Ovary (tissue), 10 donors: ENCODE measurements at places on chromosomes 6 and 20. TPM values are rescaled to one million over a fixed set of nuclear protein-coding genes. Genes with fewer than 3 reads are reported as not detected.

Gene SLC17A3
- 0.42 TPM for total RNA-seq

Gene TRIM31
- total RNA-seq: not detected

Gene GNL1
- 117 TPM for total RNA-seq

Gene SLC22A16
- total RNA-seq: 0.24 TPM

Gene ZBP1
- not detected for total RNA-seq

Gene C20orf141
- not detected for total RNA-seq

Gene PRND
- total RNA-seq: not detected

Gene KCNB1
- total RNA-seq: 5.4 TPM

GRCh38 chr20:19072988-19073387, 139.5 kb upstream of the SLC24A3 start:
- H3K4me3 ChIP-seq: no peak overlapping the region
- no peak overlapping the region for H3K27ac ChIP-seq
- H3K27me3 ChIP-seq: no peaks in the 10 kb centered on the region
- H3K4me1 ChIP-seq: no peaks in the 10 kb centered on the region
- DNase-seq: no peak
- H3K36me3 ChIP-seq: no peaks in the 10 kb centered on the region

DNA sequence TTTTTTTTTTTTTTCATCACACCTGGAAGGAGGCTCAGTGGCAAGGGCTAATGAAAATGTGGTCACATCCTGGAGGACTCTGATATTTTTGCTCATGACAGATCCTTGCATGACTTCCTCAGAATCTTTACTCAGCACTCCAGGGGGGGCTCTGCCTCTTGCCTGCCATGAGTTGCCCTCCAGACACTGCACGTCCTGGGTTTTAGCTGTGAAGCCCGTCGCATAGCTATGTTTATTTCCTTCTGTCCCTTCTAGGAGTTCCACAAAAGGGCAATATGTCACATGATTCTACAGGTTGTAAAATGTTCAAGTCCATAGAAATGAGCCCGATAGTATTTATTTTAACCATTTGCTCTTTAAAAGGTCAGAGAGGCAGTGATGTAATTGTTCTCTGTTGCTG, 18.2 kb downstream of the MAS1 start:
- H3K36me3 ChIP-seq: no peaks in the 10 kb centered on the region
- no peak for DNase-seq
- no peaks in the 10 kb centered on the region for H3K4me1 ChIP-seq
- H3K4me3 ChIP-seq: no peak overlapping the region
- no peaks in the 10 kb centered on the region for H3K27me3 ChIP-seq

- peaks cover 2% of the 10 kb centered on the region for H3K4me1 ChIP-seq
- no peak overlapping the region for H3K4me3 ChIP-seq
- no peaks in the 10 kb centered on the region for H3K36me3 ChIP-seq
- H3K27ac ChIP-seq: no peak overlapping the region
Measured at GRCh38 chr6:43402820-43403219, 24.5 kb upstream of the ABCC10 start.

- H3K36me3 ChIP-seq: no peaks in the 10 kb centered on the region
- no peak for DNase-seq
- no peak overlapping the region for H3K27ac ChIP-seq
- H3K27me3 ChIP-seq: no peaks in the 10 kb centered on the region
- H3K4me3 ChIP-seq: no peak overlapping the region
- no peaks in the 10 kb centered on the region for H3K4me1 ChIP-seq
Measured at GRCh38 chr6:9801249-9801754, 613.6 kb downstream of the TFAP2A start.

- DNase-seq: no peak
- no peaks in the 10 kb centered on the region for H3K36me3 ChIP-seq
- no peak overlapping the region for H3K4me3 ChIP-seq
- H3K27me3 ChIP-seq: no peaks in the 10 kb centered on the region
- no peak overlapping the region for H3K27ac ChIP-seq
Measured at GRCh38 chr20:33697129-33697528, 10.9 kb upstream of the E2F1 start.

- no peaks in the 10 kb centered on the region for H3K4me1 ChIP-seq
- H3K4me3 ChIP-seq: no peak overlapping the region
- H3K36me3 ChIP-seq: no peaks in the 10 kb centered on the region
- no peak for DNase-seq
- H3K27me3 ChIP-seq: no peaks in the 10 kb centered on the region
Measured at GRCh38 chr6:55643861-55644260, 64.9 kb upstream of the HMGCLL1 start.

GRCh38 chr20:8721098-8721497, 347.8 kb upstream of the PLCB4 start:
- H3K27ac ChIP-seq: no peak overlapping the region

- H3K4me3 ChIP-seq: no peak overlapping the region
- no peak for DNase-seq
- H3K4me1 ChIP-seq: no peaks in the 10 kb centered on the region
- H3K27me3 ChIP-seq: no peaks in the 10 kb centered on the region
Measured at GRCh38 chr6:90107771-90108282, 188.8 kb downstream of the BACH2 start.

GRCh38 chr6:22558288-22558882, 11.0 kb upstream of the HDGFL1 start:
- no peaks in the 10 kb centered on the region for H3K36me3 ChIP-seq
- no peak overlapping the region for H3K4me3 ChIP-seq
- no peak overlapping the region for H3K27ac ChIP-seq
- DNase-seq: no peak
- no peaks in the 10 kb centered on the region for H3K27me3 ChIP-seq
- no peaks in the 10 kb centered on the region for H3K4me1 ChIP-seq

DNA sequence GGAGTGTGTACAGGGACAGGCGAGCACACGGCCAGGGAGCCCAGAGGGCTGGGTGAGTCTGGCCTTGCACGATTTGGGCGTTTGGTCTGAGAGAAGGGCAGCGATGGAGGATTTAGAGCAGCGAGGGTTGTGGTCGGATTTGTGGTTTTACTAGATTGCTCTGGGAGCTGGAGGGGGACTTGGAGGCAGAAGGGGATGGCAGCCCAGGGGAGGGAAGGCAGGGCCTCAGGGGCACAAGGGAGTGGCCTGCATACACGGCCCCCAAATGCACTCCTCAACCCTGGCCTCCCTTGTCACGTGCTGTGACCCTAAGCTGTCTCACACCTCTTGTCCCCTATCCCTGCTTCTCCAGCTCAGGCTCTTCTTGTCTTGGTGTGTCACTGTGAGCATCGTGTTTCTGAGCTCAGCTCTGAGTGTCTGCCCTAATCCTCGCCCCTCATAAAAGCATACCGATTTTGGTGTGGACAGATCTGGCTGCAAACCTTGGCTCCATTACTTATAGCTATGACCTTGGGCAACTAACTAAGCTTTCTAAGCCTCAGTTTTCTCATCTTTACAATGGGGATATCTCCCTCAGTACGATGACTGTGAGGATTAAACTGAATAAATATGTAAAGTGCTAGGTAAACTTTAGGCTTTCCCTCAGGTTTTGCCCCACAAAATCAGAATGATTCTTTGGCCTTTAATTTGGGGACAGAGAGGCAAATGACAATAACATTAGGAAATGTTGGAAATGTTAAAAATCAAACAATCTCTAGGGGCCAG, 120.1 kb upstream of the ARMC2 start:
- no peaks in the 10 kb centered on the region for H3K36me3 ChIP-seq
- H3K4me1 ChIP-seq: no peaks in the 10 kb centered on the region
- no peak overlapping the region for H3K27ac ChIP-seq
- no peaks in the 10 kb centered on the region for H3K27me3 ChIP-seq

- no peak overlapping the region for H3K27ac ChIP-seq
- no peaks in the 10 kb centered on the region for H3K27me3 ChIP-seq
- no peak overlapping the region for H3K4me3 ChIP-seq
- DNase-seq: no peak
Measured at GRCh38 chr6:138614151-138614550, 114.9 kb upstream of the NHSL1 start.

DNA sequence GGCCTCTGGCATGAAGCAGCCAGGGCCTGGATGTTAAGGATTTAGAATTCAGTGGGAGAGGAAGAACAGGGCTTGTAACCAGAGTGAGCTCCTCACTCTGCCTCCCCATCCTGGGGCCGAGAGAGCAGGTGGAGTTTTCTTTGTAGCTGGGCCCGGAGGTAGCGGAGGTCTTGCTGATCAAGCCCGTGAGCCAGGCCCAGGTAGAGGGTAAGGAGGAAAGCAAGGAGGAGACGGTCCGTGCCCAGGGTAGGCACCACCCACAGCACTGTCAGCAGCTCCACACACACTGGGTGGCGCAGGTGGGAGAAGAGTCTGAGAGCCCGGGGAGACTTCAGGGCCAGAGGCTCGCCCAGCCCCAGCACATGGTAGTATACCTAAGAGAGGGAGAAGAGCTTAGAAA, 2.1 kb upstream of the PPP1R18 start:
- no peaks in the 10 kb centered on the region for H3K27me3 ChIP-seq
- H3K4me3 ChIP-seq: no peak overlapping the region
- peak overlapping the region; percentile 95 for H3K27ac ChIP-seq
- no peaks in the 10 kb centered on the region for H3K36me3 ChIP-seq

GRCh38 chr6:5085648-5086293, 630 bp downstream of the PPP1R3G start:
- no peak overlapping the region for H3K27ac ChIP-seq
- peak overlapping the region; percentile 52 for H3K4me3 ChIP-seq
- DNase-seq: no peak
- H3K4me1 ChIP-seq: peaks cover 3% of the 10 kb centered on the region
- no peaks in the 10 kb centered on the region for H3K36me3 ChIP-seq

- DNase-seq: no peak
- no peaks in the 10 kb centered on the region for H3K36me3 ChIP-seq
- peaks cover 2% of the 10 kb centered on the region for H3K4me1 ChIP-seq
- H3K4me3 ChIP-seq: no peak overlapping the region
Measured at GRCh38 chr20:4247898-4248858, 232.8 kb upstream of the RNF24 start.

DNA sequence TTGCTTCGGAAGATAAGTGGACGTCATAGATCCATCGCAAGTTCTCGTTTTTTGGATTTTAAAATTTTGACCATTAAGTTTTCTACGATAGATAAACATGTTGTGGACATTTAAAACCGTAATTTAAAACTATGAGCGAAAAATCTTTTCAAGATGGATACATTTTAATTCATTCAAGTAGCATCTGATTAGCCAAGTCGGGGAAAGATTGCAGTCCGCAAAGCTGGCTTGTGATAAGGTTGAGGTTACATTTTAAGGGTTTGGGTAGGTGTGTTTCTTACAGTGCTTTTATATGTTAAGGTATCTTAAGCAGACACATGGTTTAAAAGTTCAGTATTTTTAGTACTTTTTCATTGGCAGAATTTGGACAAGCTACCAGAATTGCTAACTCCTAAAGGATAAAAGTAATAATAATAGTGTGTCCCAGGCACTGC, 1.2 kb downstream of the WTAP start:
- H3K4me1 ChIP-seq: peaks cover 10% of the 10 kb centered on the region
- H3K27ac ChIP-seq: no peak overlapping the region
- H3K27me3 ChIP-seq: no peaks in the 10 kb centered on the region

- H3K36me3 ChIP-seq: no peaks in the 10 kb centered on the region
- no peaks in the 10 kb centered on the region for H3K4me1 ChIP-seq
- no peak overlapping the region for H3K4me3 ChIP-seq
- no peaks in the 10 kb centered on the region for H3K27me3 ChIP-seq
- DNase-seq: no peak
- no peak overlapping the region for H3K27ac ChIP-seq
Measured at GRCh38 chr20:39861381-39861780, 827.7 kb downstream of the MAFB start.

DNA sequence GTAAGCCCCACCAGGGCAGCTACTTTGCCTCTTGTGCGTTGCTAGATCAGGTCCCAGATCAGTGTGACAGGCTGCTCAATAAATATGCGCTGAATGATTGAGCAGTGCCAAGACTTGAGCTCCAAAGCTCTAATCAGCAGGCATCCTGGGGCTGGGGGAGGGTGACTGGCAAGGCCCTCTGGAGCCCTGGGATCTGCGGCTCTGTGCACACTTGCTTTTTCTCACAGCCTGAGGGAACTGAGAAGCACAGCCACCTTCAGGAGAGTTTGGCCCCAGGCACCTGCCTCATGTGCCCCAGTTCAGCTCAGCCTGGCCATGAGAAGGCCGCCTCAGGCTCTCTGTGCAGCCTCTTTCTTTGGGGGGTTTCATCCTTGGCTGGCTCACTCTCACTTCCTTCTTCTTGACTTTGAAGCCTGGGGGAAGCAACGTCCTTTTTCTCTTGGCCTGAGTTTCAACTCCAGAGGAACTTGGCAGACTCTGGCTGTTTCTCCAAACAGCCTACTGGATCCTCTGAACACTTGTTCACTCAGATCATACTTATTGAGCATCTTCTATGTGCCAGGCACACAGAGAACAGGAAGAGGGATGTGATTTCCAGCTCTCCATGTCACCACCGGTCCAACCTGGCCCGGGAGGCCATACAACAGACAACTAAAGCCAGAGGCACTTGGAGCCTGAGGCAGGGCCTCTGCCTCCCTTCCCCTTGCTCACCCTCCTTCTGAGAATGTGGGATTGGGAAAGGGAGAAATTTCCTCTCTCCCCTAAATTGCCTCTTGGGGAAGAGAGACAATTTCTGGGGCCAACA, 114.0 kb downstream of the VEGFA start:
- H3K27me3 ChIP-seq: no peaks in the 10 kb centered on the region
- no peaks in the 10 kb centered on the region for H3K36me3 ChIP-seq
- H3K4me1 ChIP-seq: no peaks in the 10 kb centered on the region
- DNase-seq: no peak
- no peak overlapping the region for H3K4me3 ChIP-seq
- H3K27ac ChIP-seq: no peak overlapping the region

DNA sequence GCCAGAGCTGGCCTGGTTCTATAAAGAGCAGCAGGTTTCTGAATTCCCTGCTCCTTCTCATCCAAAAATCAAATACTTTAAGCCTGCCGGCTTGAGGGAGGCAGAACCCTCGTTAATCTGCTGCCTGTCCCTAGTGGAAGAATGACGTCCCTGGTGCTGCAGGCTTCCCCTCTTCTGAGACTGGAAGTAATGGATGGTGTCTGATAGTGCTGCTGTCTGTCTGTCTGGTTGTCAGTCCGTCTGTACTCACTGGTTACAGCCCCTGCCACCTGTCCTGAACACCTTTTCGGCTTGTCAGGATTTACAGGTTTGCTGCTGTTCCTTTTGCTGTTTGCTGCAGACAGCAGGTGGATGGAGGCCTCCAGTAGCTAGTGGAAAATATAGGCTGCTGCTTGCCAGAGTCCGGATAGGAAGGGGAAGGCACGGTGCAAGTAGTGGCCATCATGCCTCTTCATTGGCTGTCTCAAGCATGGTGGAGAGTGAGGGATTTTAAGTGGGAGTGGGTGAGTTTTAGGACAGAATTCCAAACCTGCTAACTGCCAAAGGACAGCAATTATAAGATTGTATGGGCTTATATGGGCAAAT, 2.5 kb downstream of the RIMS1 start:
- no peak overlapping the region for H3K27ac ChIP-seq
- H3K27me3 ChIP-seq: no peaks in the 10 kb centered on the region
- no peak overlapping the region for H3K4me3 ChIP-seq
- no peaks in the 10 kb centered on the region for H3K36me3 ChIP-seq
- no peaks in the 10 kb centered on the region for H3K4me1 ChIP-seq

DNA sequence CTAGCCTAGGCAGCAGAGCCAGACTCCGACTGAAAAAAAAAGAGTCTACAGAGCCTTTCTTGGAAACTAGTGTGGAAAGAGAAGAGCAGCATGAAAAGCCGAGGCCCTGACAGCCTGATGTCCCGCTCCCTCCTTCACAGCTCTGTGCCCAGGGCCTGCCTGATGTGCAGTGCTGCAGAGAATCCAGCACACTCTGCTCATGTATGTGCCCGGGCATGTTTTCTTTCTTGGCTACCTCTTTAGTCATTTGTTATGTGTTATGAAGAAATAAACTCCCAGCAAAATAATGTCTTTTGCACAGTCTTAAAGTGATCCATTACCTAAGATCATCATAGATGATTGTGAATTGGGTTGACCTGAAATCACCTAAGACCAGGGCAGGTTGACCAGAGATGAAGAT, 78.1 kb upstream of the EZR start:
- H3K4me3 ChIP-seq: no peak overlapping the region
- H3K27me3 ChIP-seq: no peaks in the 10 kb centered on the region
- no peak for DNase-seq
- H3K27ac ChIP-seq: no peak overlapping the region
- H3K4me1 ChIP-seq: no peaks in the 10 kb centered on the region
- H3K36me3 ChIP-seq: no peaks in the 10 kb centered on the region
